Fibroblast of skin of left biceps (primary cell): ENCODE measurements at places on chromosomes 16 and 17.

DNA sequence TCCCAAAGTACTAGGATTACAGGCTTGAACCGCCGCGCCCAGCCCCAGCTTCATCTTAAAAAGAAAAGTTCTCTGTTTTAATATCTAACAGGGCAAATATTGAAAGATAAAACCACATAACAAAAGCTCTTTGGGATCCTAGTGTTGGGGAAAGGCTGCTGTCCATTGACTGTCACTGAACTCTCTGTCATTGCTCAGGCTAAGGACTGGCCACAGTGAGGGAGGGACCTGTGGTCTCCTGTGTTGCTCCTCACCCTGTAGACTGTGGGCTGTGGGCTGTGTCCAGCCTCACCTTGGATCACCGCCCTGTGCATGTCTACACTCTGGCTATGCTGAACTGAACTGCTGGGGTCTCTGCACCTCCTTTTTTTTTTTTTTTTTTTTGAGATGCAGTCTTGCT lies 11.3 kb upstream of the PYDC1 start:
- DNase-seq = no peak

DNA sequence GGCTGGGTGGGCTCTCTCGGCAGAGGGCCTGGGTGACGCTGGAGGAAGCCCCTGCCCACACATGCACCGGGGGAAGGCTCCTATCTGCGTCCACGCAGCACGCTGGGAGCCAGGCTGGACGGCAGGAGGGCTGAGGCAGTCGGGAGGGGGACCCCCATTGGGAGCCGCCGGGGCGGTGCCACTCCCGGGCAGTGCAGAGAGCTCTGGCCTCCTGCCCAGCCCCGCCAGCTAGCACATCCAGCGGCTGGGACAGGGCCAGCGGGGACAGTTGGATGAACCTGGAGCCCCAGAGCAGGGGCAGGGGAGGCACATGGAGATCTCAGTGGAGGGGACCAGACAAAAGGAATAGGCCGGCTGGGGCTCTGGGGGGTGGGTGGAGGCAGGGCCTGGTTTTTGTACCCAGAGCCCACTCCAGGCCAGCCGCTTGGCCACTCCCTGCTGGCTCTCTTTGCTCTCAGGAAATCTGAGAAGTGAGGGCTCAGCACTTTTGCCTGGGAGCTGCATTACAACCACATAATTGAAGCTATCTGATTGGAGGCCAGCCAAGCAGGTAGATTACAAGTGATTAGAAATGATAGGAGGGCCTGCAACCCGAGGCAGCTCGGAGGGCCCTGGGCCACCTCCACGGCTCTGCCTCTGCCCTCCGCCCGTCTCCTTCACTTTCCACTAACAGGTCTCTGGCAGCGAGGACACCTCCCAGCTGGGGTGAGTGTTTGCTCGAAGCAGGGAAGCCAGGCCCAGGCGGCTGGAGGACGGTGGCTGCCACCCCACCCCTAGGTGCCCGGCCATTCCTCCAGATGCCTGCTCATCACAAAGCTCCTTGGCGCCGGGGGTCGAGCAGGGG lies 40.1 kb downstream of the ENGASE start:
- no peak for DNase-seq

- DNase-seq = no peak
Measured at GRCh38 chr17:40310882-40311391, 2.0 kb downstream of the RARA start.

DNA sequence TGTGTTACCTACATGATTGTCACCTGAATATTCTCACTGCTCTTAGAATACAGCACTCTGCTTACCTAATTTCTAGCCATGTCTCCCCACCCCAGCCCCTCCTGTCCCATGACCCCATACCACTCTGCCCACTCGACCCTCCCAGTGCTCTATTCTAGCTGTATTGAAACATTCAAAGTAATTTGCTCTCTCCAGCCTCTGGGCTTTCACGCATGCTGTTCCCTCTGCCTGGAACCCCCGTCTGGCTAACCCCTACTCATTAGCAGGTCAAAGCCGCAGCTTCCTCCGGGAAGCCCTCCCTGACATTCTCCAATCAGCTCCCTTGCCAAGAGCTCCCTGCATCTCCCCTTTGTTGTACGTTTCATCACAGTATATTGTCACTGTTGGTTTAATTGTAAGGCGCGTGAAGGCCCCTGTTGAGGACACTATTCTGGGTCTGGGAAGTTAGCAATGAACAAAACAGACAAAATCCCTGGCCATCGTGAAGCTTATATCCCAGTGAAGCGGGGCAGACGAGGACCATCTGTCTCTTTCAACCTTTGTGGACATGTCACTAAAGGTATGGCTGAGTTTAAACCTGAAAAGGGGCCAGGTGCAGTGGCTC lies 72.3 kb upstream of the LHX1 start:
- DNase-seq = no peak

- DNase-seq = no peak
Measured at GRCh38 chr16:83619381-83620150, 188.2 kb upstream of the HSBP1 start.

DNA sequence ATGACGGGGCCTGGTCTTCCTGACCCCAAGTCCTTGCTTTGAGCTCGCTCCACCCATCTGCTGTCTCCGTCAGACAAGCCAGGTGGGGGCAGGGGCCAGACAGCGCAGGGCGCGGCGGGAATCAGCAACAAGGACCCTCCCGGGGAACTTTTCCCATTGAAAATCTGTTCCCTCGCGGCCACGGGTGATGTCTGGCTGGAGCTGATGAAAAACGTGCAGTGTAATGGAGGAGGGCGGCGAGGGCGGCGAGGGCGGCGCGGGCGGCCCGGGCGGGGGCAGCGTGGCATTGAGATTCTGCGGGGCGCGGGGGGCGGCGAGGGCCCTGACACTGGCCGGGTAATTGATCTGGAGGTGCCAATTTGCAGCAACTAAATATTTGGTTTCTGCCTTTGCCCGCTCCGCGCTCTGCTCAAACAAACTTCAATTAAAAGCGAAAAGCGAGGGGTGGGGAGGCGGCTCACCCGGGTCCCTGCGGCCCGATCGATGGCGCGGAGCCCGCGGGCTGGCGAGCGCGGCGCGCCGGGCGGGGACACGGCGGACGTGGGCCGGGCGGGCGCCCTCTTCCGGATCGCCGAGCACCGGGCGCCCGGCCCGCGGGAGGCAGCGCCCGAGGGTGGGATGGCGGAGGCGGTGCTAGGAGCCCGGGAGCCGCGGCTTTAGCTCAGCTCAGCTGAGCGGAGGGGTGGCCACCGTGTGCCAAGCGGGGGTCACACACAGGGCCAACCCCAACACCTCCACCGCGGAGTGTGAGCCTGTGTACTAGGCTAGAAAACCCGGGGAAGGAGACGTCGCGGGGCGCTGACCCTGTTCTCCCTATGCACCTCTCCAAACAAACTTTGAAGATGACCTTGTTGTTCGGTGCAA lies 32.4 kb downstream of the DCAKD start:
- DNase-seq = no peak

DNA sequence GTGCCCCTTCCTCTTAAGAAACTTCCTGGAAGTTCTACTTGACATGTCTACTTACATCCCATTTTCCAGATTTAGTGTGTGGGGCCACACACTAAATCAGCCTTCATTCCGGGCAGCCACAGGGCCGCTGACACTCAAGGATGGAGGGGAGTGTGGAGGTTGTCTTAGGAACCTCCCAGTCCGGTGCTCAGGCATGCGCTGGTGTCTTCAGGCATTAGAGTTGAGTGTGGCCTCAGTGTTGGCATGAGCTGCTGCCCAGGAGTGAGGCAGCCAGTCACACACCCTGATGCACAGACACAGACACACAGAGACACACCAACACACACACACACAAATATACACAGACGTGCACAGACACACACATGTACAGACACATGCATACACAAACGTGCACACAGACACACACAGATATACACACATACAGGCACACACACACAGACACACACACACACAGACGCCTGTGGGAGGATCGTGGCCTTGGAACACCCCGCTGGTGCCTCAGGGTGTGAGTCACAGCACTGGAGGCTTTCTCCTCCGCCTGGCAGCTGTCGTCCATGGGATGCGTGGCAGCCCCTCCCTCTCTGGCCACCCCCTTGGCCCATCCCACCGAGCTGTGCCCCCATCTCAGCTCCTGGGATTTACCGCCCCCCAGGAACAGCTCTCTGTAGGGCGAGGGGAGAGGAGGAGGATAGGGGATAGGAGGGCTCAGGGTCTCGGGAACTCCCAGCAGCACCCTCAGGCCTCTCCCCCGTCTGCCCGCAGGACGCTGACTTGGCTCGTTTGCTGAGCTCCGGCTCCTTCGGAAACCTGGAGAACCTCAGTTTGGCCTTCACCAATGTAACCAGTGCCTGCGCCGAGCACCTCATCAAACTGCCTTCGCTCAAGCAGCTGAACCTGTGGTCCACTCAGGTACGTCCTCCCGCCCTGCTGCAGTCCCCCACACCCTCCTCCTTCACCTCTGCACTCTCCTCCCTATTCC lies 75.6 kb upstream of the PLCG2 start:
- peak; percentile 69 for DNase-seq

DNA sequence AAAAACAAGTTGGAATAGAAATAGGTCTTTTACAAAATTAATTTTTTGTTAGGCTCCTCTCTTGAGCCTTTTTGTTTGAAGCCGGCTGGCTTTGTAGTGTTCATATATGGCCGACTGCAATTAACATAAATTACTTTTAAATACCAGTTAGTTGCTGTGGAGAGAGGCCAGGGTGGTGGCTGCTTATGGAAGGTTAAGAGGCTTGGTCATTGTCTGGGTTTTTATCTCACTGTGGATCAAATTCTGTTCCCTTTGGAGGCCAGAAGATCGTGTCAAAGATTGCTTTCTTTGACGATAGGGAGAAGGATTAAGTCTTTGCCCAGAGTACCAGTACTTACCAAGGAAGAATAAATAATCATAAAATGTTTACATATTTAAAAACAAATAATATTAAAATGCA lies 39.9 kb downstream of the MSI2 start:
- DNase-seq = no peak

DNA sequence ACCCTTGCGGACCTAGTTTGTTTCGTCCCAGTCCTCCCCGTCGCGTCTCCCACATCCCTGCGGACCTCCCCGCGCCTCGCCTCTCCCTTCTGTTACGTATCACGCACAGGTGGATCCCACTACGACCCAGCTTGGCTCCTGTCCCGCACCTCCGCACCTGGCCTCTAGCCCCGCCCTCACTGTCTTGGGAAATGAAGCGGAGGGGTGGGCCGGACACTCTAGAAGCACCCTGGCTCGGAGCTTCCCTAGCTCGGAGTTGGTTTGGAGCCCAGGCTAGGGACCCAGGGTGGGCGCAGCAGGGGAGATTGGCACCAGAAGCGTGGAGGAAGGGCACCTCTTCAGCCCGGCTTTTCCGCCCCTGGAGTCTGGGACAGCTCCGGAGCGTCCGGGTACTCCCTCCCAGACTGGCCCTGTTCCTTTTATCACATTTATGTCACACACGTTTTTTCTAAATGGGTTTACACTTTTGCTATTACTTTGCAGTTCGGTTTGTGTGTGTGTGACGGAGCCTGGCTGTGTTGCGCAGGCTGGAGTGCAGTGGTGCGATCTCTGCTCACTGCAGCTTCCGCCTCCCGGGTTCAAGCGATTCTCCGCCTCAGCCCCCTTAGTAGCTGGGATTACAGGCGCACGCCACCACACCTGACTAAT lies 1.4 kb upstream of the CEMP1 start:
- DNase-seq = no peak

DNA sequence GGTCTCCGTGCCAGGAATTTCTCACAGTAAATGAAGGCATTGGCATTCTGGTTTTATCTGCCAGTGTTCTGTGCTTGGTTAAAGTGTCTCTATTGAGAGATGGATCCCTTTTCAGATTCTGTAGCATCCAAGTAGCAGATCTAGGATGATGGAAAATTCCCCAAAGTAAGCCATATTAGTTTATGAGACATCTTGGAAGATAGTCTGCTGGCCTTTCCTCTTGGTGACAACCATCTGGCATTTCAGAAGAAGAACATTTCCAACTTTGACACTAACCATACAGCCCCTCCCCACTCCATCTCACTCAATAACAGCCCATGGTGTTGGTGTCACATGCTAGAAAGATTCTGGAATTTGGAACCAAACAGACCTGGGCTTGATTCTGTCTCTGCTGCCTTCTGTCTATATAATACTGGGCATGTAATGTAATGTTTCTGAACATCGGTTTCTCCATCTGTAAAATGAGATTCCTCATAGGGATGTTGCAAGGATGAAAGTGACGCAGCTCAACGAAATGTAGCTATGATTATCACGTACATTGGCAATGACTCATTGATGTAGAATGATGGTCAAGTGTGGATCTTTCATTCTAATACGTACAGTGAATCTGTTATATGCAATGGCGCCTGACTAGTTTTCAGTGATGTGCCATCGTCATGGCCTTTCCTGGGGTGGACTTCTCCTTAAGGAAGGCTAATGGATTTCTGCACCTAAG lies 32.6 kb upstream of the PIRT start:
- no peak for DNase-seq

DNA sequence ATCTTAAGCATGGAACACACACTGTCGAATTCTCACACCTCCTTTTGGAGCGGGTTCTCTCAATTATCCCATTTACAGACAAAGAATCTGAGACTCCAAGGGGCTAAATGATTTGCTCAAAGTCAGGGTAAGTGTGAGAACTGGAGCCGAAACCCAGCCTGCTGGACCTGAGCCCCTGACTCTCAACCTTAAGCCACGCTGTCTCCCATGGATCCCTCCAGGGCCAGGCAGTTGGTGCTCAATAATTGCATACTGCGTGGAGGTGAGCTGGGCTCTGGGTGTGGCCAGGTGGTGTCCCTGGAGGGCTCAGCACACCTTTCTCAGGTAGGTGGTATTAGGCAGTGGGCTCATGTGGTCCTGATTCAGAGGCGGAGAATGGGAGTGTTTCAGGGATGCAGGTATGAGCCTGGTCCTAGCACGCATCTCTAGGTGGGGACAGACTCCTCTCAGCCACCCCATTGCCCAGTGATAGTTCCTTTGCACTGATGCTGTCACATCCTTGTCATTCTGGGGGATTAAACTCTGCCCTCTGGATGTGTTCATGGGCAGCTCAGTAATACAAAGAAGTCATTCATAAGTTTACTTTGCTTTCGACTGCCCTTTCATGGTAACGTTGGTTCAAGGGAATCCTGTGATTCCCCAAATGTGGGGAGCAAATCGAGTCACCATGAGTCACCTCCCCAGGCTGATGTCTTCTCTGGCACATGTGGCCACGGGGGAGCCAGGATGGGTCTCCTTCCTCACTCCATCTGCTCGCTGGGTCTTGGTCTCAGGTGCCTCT lies 399.5 kb upstream of the TNRC6C start:
- DNase-seq = no peak

DNA sequence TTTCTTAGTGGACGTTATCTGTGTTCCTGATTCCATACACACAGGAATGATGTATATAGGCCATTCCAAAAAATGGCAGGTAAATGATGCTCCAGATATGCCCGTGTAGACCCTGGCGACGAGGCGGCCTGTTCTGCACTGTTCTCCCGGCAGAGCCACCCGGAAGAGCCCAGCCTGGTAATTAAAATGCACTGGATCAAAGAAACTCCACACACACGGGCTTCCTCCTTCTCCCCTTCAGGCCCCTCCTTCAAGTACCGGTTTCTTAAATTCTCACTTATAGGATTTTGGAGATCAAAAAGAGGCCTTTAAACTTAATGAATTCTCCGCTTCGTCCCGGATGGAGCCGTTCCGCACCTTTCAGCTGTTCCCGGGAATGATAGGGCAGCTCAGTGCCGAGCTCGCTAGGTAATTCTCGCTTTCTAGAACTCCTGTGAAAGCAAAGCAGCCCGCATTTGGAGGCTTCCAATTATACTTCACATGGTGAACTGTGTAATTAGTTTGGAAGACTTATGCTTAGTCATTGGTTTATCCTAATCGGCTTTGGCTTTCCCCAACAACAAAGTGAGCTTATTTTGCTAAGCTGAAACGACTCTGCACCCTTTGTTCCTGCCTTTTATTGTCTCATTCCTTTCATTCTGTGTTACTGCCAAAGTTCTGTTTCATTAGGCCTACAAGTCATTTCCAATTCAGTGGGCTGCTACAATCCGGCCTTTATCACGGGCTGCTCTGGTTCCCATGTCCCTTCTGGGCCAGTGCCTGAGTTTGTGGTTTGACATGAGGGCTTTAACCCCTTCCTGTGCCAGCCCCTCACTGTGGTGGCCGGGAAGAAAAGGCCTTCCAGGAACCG lies 150.0 kb downstream of the MSI2 start:
- DNase-seq = no peak
